ENCODE measurements at places on chromosomes 11 and 22. TPM values are rescaled to one million over a fixed set of nuclear protein-coding genes. Genes with fewer than 3 reads are reported as not detected.

AASDHPPT gene
- 66.1 TPM for polyA plus RNA-seq

PPP2R1B gene
- polyA plus RNA-seq = 26.4 TPM

DNA sequence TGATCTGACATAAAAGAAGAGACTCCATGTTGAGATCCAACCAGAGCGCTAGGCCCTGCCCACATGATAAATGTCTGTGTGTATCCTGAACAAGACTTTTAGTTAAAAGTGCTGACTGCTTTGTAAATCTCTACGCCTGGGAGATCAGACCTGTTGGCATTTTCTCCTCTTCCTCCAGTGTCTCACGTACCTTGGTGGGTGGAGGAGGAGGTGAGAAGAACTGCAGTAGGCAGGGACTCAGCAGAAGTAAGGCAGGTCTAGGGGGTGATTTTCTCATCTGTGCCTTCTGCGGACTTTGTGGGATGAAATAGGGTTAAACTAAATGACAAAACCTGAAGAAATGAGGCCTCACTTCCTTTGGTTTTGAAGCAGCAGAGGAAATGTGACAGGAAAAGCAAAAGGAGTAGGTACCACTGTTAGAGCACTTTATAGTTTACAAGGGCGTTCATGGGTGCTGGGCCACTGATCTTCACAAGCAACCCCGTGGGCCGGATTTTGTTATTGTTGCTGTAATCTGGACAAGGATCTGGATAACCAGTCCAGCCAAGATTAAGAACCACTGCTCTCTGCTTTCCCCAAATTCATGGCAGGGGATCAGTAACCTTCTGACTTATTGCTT lies 36.7 kb upstream of the PLET1 start:
- no peak for DNase-seq

DNA sequence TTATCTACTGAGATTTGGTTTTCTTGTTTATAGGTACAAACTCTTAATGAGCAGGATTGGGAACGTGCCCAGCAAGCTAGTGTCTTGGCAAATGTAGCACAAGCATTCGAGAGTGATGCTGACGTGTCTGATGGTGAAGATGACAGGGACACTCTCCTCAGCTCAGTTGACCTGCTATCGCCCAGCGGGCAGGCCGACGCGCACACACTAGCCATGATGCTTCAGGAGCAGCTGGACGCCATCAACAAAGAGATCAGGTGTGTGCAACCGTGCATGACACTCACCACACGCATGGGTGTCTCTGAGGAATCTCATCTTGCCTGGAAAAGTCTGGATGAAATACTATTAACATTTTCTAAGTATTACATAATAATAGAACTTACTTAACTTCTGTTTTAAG lies 54.7 kb upstream of the CTTN start:
- DNase-seq = no peak

DNA sequence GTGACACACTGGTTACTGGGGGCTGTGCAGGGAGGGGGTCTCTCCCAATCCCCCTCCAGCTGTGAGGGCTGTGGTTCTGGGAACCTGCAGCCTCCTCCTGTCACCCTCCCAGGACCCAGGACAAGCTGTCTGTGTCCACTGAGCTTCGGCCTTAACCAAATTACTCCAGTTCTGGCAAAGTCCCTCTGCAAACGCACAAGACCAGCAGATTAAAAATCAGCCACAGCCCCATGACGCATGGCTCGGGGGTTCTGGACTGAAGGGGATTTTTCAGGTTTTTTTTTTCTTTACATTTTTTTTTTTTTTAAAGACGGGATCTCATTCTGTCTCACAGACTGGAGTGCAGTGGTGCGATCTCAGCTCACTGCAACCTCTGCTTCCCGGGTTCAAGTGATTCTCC lies 32.2 kb upstream of the A4GALT start:
- DNase-seq = no peak

DNA sequence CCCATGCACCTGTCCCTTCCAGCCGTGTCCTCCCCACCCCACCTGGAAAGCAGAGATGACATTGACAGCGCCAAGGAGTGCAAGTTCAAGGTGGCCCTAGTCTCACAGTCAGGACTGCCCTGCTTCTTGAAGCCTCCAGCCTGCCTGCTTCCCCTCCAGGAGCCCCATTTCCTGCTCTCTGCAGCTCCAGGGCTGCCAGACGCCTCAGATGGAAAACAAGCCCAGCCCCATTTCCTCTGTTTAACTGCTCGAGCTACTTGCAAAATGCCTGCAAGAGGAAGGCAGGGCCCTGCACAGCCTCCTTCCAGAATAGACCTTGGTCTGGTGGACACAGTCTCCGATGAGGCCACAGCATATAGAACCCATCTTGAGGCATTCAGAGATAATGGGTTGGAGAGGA lies 5.0 kb upstream of the DGKZ start:
- DNase-seq = no peak

Measured in left lung (tissue), 14 donors.